ENCODE measurements at places on chromosomes 3 and 15.

DNA sequence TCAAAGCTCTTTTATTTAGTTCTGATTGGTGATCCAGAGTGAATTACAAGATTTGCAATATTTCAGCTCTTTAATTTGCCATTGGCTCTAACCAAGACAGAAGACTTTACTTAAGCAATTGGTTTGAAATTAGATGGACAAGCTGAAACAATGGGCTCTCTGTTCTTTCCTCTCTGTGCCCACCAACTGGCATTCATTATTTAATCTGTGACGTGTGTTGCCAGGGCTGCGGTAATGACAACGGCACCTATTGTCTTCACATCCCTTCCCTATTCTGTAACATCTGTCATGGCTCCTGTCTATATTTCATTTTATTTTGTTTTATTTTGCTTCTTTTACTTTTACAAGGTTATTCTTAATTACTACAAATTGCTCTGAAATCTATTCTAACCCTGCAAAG is 33.9 kb downstream of the PLD1 start:
- no peak for ATAC-seq

DNA sequence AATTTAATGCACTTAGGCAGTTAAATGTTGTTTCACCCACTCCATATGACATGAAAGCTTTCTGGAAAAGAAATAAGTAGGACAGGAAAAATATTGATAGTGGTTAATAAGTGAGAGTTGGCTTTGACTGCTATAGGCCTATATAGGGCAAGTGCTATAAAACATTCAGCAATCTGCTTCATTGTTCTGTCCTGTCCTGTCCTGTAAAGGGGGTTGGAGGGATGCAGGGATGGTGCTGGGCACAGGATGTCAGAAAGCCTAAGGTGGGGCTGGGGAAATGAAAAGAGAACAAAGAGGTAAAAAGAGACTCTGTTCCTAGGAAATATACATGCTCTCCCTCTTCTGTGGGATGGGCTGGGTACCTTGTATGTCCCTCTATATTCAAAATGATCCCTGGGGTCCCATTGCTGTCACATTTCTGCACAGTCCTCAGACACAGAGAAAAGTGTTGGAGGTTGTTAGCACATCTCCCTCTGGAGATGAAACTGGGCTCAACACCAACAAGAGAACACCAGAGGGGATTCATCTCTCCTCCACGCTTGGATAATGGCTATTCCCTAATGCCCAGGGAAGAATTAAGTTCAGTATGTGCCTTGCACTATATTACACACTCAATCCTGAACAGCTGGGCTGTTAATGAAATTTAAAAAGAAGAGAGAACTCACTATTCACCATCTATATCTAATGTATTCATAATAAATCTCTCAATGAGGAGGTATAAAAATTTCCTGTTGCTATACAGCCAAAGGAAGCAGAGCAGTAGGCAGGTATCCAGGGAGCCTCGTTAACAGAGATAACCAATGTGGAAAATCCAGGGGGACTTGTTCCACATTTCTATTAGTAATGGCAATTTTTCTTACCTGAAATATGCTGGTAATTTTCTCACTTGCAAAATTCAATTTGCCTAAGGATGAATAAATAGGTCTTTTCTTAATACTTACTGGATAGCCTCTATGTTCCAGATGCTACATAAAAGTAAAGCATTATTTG is 108.1 kb upstream of the ZBED2 start:
- no peak for ATAC-seq

DNA sequence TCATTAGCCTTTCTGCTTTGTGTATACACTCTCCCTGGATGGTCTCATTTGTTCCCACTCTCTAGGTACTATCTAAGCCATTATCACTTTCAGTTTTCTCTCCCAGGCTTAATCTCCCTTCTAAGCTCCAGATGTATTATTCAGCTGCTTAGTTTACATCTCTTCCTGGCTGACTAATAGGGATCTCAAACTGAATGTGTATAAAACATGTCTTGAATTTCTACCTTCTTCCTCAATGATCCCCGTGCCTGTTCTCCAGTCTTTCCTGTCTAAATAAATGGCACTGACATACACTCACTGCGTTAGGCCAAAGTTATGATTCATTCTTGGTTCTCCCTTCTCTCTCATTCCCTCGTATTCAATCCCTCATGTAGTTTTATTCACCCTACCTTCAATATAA is 127.3 kb downstream of the NR2F2 start:
- no peak for ATAC-seq

GRCh38 chr3:193911784-193912340 is 224.1 kb upstream of the HES1 start:
- no peak for ATAC-seq

DNA sequence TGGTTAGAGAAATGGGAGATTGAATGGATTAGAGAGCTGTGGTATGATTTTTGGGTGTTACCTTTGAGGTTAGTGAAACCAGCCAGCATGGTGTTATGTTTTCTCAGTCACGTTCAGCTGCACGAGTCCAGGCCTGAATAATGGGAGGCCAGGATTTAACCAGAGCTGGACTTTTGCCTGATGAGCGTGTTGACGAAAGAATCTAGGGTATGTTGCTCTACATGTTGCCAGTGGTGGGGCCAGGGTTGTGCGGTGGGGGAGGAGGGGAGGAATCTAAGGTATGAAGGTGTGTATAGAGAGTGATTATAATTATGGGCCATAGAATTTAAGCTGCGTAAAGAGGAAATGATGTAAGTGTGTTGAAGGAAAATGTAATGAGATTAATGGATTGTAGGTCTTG is 22.8 kb downstream of the MINDY2 start:
- peak; percentile 96 for ATAC-seq

DNA sequence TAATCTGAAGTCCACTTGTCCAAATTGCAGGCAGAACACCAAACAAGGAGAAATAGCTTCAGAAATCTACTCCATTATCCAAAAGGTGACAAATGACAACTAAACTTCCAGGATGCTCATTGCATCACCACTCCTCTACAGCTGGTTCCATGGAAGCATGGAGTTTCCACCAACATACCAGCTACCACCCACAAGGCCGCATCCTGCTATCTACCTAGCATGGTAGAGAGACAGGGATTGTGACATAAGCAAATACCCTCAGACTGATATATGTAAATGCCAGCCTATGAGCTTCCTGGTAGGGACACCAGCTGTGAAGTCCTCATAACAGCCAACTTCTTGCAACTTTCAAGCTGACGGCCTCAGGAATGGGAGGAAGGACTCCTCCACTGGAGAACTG is at the start of gene TRIM42:
Gene TRIM42 (plus strand): TSS at position 301 of the 400 bp plus-strand sequence. CDS start 166 bp downstream, outside the sequence.
- ATAC-seq: no peak

- peak; percentile 15 for ATAC-seq
Measured at GRCh38 chr3:141864281-141864970, 12.0 kb upstream of the ATP1B3 start.

DNA sequence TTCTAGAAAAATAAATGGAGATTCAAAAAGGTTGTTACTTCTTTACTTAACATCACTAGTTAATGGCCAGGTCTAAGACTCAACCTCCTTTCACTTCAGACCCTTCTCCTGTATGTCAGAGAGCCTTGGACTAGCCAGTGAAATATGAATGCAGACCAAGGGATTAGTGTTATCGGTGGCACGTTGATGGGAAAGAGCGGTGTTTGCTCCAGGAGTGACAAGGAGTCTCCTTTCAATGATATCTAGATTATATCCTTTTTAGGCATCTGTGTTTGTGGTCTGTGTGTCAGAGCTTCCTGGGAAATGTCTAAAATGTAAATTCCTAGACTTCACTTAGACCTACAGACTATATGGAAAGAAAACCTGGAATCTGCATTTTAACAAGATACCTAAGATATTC is 658.0 kb upstream of the KCNMB2 start:
- no peak for ATAC-seq

GRCh38 chr3:128372281-128372680 is 94.4 kb downstream of the DNAJB8 start:
- no peak for ATAC-seq

GRCh38 chr3:172192830-172193415 is 153.5 kb downstream of the FNDC3B start:
- ATAC-seq: no peak

- no peak for ATAC-seq
Measured at GRCh38 chr3:56788521-56788920, 13.2 kb downstream of the ARHGEF3 start.

DNA sequence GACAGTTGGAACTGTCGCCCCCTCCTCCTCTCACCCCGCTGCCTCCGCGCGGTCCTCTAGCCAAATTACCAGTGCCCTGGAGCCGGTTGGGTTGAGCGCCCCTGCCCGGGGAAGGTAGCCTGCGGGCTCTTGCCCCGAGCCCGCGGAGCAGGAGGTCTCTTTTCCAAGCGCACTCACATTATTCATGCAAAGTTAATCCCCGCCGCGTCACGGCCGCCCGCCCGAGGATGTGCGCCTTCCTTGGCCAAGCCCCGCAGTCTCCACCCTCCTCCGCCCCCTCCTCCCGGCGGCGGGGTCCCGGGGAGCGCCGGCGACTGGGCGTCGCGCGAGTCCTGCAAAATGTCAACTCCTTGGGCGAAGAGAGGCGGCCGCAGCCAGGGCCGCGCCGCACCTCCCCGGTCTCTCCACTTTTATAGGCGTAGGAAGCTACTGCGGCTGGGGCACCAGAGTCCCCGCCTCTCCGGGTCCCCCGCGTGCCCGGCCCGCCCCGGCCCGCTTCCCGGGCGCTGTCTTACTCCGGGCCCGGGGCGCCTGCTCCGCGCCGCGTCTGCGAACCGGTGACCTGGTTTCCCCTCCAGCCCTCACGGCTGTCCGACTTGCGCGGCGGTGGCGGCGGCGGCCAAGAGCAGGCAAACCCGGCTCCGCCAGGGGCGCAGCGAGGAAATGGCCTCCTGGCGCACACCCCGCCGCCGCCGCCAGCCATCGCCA is at the start of gene THRB:
Gene THRB (minus strand): TSS at position 233 of the 708 bp plus-strand sequence.
- ATAC-seq: peak; percentile 83

- ATAC-seq: no peak
Measured at GRCh38 chr15:73539212-73540128, 93.7 kb downstream of the NPTN start.

GRCh38 chr3:190972840-190973270 is 110.4 kb upstream of the GMNC start:
- peak; percentile 74 for ATAC-seq

- ATAC-seq: peak; percentile 59
Measured at GRCh38 chr3:63349583-63350573, 71.8 kb downstream of the SYNPR start.

DNA sequence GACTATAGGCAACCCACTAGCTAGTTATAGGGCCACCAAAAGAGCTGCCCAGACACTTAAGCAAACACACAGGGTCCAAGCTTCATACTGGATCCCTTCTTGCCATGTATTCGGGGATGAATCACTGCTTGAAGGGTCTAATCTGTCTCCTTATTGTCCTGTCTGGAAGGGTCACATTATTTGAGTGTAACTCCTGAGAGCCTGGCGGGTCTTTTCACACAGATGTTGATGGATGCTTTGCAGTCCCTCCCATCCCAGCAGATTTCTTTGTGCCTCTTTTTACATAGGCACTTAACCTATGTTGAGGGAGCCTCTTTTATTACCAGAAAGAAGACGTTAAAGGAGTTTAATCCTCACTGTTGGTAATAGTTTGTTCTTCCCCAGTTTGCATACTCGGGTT is 56.6 kb downstream of the BBX start:
- no peak for ATAC-seq

GRCh38 chr15:101441696-101442095 is 47.8 kb downstream of the PCSK6 start:
- no peak for ATAC-seq

DNA sequence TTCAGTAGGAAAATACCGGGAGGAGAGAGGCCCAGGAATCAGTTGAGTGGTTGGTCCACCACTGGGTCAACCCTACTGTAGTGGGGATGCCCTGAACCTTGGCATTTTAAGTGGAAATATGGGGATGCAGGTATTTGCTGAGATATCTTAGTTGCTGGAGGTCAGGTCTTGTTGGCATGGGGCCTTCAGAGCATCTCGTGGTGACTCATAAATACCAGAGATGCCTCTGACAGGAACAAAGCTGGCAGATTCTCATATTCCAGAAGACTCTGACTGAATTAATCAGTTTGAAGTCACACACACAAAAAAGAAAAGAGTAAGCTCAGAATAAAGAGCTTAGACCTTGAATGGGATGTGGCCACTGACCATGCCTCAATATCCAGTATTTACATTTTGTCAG is 91.6 kb downstream of the CACNA2D3 start:
- ATAC-seq: no peak

DNA sequence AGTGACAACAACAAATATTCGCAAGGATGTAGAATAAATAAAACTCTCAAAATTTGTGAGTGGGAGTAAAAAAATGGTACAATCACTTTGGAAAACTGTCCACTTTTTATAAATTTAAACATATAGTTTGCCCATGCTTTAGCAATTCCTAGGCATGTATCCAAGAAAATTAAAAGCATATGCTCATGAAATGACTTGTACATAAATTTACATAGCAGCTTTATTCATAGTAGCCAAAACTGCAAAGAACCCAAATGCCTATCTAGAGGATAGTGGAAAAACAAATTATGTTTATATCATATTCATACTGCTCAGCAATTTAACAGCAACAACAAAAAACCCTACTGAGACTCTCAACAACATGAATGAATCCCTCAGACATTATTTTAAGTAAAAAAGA is 363.6 kb upstream of the CCDC54 start:
- ATAC-seq: no peak

GRCh38 chr15:72229947-72230196 is 1.1 kb downstream of the PKM start:
- ATAC-seq: peak; percentile 0

GRCh38 chr15:52178765-52179164 is 12.4 kb downstream of the GNB5 start:
- ATAC-seq: no peak

GRCh38 chr3:112482675-112483074 is 16.6 kb downstream of the BTLA start:
- ATAC-seq: no peak

DNA sequence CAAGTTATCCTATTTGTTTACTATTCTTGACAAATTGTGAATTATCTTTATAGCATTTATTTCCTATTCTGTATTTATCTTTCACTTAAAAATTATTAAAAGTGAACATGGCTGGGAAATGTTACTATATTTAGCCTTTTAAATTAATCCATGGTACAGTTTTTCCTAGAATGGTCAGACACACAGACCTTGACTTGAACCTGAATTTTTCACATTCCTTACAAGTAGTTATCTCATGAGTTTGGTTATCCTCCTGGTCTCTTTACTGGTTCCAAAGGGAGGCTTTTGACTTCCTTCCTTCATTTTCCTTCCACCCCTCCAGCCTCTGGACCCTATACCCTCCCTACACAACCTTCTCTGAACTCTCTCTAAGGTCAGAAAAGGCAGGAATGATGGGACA is 280.6 kb downstream of the SATB1 start:
- no peak for ATAC-seq

DNA sequence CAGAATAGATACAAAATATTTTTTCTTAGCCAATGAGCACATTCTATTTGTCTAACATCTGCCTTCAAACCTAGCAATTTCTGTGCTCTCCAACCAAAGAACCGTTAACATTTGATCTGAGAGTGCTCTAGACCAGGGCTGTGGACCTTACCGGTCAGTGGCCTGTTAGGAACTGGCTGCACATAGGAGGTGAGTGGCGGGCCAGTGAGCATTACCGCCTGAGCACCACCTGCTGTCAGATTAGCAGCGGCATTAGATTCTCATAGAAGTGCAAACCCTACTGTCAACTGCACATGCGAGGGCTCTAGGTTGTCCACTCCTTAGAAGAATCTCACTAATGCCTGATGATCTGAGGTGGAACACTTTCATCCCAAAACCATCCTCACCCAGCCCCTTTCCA is 131.7 kb downstream of the CADM2 start:
- ATAC-seq: no peak
